Esophagus squamous epithelium (tissue), 5 donors: ENCODE measurements at places on chromosomes 5 and 9.
A peak's percentile ranks its signal among the peaks of the same experiment; 100 is the strongest.

DNA sequence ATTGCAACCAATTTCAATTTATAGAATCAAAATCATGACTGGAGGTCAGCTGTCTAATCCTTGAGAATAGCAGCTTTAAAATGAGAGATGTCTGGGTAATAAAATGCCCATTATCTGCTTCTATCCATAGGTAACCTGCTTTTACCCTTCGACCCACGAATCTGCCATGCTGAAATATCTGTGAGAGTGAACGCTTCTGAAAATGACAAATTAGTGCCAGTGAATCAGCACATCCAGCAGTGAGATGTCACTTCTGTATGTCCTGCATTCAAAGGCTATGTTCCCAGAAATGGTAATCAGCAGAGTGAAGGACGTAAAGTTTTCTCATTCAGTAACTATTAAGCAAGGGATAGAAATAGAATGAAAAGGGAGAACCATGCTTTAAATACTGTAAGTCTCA lies 532.4 kb upstream of the ITGA1 start:
- DNase-seq = no peak

DNA sequence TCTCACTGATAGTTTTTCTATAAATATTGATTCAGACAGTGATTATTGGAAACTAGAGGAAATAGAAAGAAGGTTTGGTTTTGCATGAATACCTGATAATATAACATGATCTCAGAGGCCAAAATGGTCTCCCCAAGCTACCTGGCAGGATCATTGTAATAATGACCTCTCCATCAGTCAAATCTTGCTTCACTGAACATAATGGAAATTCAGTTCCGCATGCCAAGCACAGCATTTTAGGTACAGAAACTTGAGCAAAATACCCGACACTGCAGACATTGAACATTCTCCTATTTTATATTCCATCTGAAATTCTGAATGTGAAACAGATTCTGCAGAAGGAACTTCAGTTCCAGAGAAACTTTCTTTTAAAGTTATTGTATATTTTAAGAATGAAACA lies 9.1 kb upstream of the TBC1D2 start:
- DNase-seq = no peak

GRCh38 chr5:111447822-111448221 lies 64.5 kb downstream of the STARD4 start:
- no peak for DNase-seq

DNA sequence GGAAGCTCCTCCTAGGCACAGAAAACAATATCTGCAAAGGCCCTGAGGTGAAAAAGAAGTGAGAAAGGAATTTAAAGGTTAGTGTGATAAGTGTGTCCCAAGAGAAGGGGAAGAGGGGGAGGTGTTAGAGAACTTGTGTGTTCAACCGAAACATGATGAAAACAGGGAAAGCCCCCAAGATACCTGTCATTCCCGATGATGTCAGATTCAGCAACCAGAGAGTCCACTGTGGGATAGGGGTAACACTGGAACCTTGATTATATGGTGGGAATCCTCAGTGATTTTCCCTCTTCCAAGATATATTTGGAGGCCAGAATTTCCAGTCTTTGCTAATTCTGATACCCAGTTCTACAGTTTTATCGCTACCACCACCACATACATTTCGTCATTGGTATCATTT lies 15.5 kb upstream of the BNC2 start:
- DNase-seq = no peak

- no peak for DNase-seq
Observed at GRCh38 chr9:137031904-137032640, at the start of gene FUT7. TSS of gene FUT7 (minus strand) at chr9:137032088. CDS start at chr9:137031991, 97 bp downstream.

DNA sequence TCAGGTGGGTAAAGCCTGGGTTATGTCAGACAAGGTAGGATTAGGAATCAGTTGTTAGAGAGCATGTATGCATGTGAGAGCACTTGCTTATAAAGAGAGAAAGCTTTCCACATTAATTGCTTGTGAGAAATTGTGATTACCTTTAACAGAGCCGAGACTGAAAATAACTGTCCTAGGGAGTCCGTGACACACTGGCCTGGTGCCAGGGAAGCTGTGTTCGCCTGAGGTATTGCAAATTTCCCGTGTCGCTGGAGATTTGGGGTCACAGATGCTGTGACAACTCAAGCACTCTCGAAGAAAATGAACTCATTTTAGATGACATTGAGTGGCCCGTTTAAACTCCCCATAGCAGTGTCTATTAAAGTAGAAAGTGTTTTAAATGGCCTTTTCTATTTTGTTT lies 9.6 kb downstream of the SLC1A1 start:
- DNase-seq = no peak

- no peak for DNase-seq
Observed at GRCh38 chr5:116564756-116565490, 9.7 kb downstream of the SEMA6A start.

GRCh38 chr5:106288979-106289378 lies 1381.8 kb downstream of the EFNA5 start:
- no peak for DNase-seq

GRCh38 chr9:32526041-32526706 lies at the start of gene RIGI:
TSS of gene RIGI (minus strand) at chr9:32526196. CDS start at chr9:32526166, 30 bp downstream.
- peak; percentile 16 for DNase-seq

DNA sequence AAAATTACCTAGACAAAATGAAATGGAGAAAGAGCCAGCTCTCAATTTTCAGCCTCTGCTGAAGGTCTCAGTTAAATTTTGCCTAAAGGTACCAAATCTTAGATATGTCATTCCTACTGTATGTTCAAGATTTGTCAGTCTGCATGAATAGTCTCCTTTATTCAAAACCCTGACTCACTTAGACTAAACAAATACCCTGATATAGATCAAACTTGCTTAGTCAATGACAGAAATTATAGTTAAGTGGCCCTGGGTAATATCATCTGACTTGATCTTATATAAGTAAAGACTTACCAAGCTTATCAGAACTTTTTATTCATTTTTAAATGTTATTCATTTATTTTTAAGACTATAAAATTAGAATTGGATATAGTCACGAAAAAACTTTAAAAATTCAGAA lies 12.2 kb downstream of the MEGF9 start:
- no peak for DNase-seq

DNA sequence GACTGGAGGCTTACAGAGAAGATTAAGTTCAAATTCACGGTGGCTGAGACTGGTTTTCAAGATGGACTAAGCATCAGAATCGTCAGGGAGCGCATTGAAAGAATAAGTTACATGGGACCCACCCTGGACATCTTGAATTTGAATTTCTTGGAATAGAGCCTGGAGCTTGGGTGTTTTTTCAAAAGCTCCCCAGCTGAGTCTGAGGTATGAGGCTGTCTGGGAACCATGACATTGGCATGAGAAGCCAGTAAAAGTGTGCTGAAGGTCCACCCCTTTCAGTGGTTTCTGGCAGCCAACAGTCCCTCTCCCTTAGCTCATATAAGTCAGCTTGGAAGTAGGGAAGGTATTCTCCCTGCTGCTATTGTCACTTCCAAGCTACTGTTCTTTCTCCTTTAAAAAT lies 97.8 kb downstream of the MAST4 start:
- DNase-seq = no peak

DNA sequence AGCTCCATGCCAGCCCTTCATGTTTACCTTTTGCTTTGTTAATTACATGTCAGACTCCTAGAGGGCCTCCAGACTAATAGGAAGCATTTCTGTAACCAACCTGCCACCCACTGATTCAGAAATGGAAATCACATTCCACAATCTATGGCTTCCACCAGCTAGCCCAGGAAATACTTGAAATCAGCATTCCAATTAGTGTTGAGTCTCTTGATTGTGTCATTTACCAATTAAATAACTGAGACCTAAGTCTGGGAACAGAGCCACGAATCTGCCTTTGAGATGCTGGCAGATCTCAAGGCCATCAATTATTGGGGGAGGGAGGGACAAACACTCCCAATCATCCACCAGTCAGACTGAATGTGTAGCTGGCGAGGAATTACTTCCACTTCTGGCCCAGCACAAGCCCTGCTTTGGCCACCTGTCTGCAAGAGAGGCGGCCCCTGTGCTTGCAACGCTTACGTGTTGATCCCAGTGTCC lies 27.4 kb upstream of the SAP30L start:
- DNase-seq = no peak

- DNase-seq = no peak
Observed at GRCh38 chr5:59506285-59506877, 387.1 kb downstream of the PDE4D start.

- DNase-seq = no peak
Observed at GRCh38 chr5:6728011-6728794, 15.0 kb downstream of the TENT4A start.

- DNase-seq = no peak
Observed at GRCh38 chr9:113828221-113828620, 47.9 kb upstream of the ZNF618 start.

GRCh38 chr5:14821100-14821845 lies 50.3 kb downstream of the ANKH start:
- DNase-seq = no peak

- DNase-seq = no peak
Observed at GRCh38 chr9:28136113-28136512, 562.8 kb upstream of the C9orf72 start.

GRCh38 chr5:157038568-157039187 lies 20.2 kb downstream of the HAVCR1 start:
- DNase-seq = no peak

DNA sequence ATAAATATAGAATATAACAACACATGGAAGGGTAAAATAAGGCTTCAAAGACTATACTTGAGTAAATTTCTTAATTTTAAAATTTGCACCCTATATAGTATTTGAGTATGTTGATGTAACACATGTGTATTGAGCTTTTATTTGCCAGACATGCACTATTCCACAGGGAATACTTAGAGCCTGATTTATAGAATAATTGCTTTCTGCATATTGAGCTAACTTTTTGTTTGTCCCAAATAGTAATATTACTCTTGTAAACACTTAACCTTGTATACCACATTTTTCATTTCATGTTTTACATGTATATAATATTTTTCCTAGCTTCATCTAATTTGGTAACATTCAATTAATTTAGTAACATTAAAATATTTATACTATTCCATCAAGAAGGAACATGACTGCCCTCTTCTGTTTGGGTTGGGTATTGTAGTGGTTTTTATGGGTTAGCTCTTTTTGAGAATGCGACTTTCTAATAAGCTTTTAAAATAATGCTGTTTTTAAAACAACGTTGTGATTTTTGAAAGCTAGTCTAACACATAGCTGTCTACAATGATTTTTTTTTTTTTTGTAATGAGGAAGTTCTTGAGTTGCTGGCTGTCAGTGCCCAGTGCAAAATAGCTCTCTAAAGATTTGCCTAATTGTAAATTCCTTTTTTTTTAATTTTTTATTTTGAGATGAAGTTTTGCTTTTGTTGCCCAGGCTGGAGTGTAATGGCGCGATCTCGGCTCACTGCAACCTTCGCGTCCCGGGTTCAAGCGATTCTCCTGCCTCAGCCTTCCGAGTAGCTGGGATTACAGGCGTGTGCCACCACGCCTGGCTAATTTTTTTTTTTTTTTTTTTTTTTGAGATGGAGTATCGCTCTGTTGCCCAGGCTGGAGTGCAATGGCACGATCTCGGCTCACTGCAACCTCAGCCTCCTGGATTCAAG lies 4.8 kb downstream of the SUB1 start:
- no peak for DNase-seq

GRCh38 chr5:7683753-7684152 lies 167.2 kb downstream of the CFAP90 start:
- no peak for DNase-seq

DNA sequence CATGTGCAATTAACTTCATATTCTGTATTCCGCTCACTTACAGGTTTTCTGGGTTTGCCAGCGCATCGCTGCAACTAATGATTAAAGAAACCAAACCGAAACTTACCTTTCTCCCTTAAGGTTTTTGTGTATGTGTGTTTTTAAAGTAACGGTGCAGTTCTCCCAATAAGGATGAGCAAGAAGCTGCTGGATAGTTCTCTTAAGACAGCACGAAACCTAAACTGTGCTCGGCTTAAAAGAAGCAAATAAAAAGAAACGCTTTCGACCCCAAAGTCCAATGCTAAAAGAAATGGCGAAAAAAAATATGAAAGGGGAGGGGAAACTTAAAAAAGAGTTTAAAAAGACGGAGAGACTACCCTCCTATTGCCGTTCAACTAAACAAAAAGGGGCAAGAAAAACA lies 340 bp downstream of the ELAVL2 start:
- DNase-seq = no peak

- no peak for DNase-seq
Observed at GRCh38 chr5:152315942-152316341, 89.1 kb downstream of the NMUR2 start.

- DNase-seq = no peak
Observed at GRCh38 chr9:87766697-87767096, 40.8 kb downstream of the CTSL start.

DNA sequence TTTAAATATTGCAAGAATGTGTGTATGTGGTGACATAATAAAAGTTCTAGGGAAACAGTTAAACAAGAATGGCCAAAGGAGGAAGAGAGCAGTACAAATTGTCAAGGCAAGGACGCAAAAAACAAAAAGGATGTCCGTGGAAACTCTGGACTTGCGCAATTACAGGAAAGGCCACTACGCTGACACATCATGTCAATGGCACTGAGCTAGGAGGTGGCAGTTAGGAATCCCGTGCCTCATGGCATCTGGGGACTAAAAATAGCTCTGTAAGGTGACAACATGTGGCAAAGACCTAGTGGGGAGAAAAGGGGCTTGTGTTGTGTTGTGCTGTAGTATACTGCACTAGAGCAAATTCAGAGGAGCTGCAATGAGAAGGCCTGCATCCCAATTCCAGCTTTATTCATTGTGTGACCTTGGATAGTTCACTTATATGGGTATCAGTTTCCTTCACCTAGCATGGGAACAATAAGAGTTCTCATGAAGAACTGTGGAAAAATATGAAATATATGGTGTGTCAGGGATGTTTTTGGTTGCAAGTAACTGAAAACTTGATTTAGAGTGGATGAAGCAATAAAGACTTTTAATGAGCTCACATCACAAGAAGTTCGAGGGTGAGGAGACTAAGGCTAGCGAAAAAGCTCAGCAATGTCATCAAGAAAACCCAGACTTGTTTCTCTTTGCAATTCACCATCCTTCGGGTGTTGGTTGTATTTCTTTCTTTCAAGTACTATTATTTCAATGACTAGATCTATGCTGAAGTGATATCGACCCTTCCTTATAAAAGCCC lies 124.1 kb upstream of the STC2 start:
- no peak for DNase-seq

- DNase-seq = no peak
Observed at GRCh38 chr9:113712053-113712452, 164.1 kb upstream of the ZNF618 start.

- DNase-seq = no peak
Observed at GRCh38 chr5:149283626-149284480, 12.2 kb downstream of the AFAP1L1 start.

- no peak for DNase-seq
Observed at GRCh38 chr9:974996-975739, 1.3 kb upstream of the DMRT3 start.

- no peak for DNase-seq
Observed at GRCh38 chr9:135736272-135736978, 34.4 kb downstream of the KCNT1 start.

DNA sequence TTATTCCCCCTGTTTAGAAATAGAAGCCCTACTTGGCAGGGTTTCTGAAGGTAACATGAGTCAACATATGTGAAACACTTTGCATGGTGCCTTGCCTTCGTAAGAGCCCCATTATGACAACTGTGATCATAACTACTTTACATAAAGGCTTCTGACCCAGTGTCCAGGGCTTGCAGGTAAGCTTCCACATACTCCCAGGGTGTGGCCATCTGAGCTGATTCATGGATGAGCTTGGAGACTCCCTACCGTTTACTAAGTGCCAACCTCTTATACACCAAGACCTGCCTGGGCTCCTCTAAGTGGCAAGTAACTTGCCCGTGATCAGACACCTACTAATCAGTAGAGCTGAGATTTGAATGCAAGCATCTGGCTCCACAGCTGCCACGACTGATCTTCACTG lies 62.8 kb upstream of the C5orf58 start:
- DNase-seq = no peak

GRCh38 chr5:168424594-168425323 lies 61.5 kb upstream of the RARS1 start:
- DNase-seq = no peak
